ENCODE measurements at places on chromosomes 13 and 19.

GRCh38 chr13:31064636-31065035 is 97.1 kb downstream of the HSPH1 start:
- no peak for DNase-seq

DNA sequence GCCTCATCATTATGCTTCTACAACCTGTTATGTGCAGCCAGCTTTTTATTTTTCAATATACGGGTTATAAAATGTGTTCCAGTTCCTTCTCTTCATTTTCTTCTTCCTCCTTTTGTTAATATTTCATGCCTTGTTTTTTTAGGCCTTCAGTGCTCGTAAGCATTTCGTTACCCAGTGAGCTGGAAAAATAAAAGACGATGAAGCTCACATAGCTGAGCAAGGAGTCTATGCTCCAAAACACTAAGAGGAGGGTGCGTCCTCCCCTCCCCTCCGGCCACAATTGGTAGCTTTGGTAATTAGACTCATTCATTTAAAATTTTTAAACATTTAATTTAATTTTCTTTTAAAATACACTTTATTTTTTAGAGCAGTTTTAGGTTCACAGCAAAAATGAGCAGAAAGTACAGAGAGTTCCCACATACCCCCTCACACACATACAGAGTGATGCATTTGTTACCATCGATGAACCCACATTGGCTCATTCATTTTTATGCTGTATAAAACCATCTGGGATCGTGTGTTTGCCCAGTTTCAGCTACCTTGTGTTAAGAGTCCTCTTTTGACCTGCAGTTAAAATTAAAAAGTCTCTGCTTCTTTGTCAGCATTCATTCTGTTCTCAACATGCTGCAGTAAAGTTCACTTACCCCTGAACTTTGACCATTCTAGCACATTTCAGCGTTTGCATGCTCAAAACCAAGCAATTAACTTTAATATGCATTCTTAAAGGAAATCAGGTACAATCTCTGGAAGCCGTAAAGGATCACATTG is 223.9 kb downstream of the LACC1 start:
- DNase-seq, result no peak

DNA sequence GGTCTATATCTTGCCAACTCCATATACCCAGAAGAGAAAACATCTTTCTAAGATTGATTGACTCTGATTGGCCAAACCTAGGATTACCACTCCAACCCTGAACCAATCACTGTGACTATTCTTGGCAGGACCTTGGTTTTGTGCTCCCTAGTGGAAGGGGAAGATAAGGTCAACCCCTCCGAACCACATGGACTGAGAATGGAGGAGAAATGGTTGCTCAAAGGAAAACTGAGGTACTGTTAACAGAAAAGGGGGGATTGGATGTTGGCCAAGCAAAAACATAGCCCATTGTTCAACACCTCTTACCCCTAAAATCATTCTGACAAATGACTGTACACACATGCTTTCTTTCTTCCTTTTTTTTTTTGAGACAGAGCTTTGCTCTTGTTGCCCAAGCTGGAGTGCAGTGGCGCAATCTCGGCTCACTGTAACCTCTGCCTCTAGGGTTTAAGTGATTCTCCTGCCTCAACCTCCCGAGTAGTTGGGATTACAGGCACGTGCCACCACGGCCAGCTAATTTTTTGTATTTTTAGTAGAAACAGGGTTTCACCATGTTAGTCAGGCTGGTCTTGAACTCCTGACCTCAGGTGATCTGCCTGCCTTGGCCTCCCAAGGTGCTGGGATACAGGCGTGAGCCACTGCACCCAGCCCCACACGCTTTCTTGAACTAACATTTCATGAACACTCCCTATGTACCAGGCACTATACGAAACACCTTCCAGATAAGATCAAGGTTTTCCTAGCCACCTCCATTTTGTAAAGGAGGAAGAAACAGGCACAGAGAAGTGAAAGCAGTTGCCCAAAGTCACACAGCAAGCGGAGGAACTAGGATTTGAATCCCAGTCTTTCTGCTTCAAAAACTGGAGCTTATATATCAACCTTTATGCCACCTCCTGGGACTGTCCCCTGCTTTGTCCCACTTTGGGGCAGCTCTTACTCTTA is 6.5 kb downstream of the MEIOSIN start:
- no peak for DNase-seq

DNA sequence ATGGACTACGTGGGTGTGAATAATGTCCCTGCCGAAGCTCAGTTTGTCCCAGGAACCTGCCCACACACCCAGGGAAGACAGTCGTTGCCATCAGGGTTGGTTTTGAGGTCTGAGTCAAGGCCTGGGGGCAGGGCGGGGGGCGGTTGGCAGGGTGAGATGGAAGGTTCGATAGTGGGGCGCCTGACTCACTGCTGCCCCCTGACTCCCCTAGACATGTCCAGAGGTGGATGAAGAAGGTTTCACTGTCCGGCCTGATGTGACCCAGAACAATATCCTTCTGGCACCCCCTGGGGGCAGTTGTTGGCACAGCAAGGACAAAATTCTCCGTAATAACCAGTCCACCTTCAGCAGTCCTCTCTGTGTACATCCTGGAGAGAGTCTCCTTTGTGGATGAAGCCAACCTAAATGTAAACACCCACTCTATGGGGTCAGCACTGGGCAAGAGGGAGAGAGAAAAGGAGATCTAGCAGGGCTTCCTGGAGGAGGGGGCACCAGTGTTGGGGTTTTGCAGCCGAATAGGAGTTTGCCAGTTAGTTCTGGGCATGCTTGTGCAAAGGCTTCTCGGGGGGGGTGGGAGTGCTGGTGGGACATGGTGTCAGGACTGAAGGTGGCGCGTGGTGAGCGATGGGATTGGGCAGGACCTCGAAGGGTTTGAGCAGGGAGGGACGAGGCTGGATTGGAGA is 19.6 kb upstream of the B3GNT3 start:
- DNase-seq, result no peak

DNA sequence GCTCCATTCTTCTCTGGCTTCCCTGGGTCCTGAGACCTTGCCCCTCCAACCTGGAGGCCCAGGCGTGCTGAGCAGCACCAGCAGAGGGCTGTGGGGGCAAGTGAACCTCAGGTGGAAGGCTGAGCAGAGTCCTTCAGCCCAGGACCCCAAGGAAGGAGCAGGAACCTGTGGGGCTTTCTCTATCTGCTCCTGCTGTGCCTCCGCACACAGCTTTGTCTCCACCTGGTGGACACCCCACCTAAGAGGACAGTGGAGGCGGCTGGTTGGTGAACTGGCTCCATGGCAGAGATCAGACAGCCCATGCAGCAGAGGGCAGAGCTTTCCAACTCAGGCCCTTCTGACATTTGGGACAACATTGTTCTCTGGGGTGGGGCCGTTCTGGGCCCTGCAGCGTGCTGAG is 19.7 kb downstream of the ZFR2 start:
- DNase-seq, result peak; percentile 23

GRCh38 chr19:15934332-15935078 is at the start of gene CYP4F11:
TSS of gene CYP4F11 (minus strand) at chr19:15934529. CDS start at chr19:15934408, 121 bp downstream.
- DNase-seq, result no peak

DNA sequence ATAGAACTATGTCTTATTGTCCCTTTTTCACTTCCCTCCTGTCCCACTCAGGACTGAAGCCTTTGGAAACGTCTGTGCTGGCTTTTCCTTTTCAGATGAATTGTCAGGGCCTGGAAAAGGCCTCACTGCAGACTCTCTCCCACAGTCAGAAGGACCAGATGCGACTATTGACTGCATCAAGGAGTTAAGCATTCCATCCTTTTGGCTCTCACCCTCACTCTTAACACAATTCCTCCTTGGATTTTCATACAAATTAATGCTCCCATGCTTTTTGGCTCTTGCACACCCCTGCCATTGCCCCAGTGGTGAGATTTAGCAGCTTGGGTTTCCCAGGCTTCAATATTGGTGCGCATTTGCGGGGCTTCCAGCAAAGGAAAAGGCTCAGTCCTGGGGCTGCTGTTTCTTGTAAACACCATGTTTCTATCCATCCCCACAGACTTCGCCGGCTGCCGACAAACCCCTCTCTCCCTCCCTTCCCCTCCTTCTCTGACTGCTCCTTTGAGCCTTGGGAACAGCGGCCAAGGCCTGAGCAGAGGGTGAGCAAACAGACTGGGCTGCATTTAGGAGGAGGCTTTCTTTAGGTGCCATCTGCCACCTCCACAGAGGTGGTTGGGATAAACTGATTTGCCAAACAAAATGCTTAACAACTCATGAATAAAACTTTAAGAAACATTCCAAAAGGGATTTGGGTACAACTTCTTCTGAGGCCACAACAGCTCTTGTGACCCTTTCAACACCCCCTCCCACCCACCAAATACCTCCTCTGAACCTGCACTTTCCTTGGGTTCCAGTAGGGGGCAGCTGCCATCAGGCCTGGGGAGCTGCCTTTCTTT is 48.6 kb upstream of the PCDH8 start:
- DNase-seq, result no peak

DNA sequence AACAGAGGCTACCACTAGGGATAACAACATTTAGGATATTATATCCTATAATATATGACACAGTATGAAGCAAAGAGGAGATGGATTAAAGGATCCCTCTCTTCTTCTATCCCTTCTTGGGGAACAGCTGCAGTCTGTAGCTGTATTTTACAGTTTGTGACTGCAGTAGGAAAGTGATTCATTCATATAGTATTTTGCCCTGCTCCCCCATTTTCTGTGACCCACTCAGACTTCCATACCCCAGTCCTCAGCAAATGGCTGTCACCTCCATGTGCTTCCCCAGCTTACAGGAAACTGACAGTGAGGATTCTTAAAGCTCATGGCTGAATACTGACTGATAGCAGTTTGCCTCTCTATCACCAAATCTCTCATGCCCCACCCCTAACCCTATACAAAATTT is 27.5 kb downstream of the MICU2 start:
- no peak for DNase-seq

All from stimulated activated CD8-positive, alpha-beta memory T cell treated with anti-CD3 and anti-CD28 coated beads, Interleukin-4, amount 100 ng/mL, for 1 hour (primary cell).